Stimulated activated CD4-positive, alpha-beta T cell treated with anti-CD3 and anti-CD28 coated beads, TNF-alpha, amount 100 ng/mL, for 24 hours (primary cell): ENCODE measurements at places on chromosomes 4 and X.

- no peak for DNase-seq
Observed at GRCh38 chrX:68929332-68930150, 100.7 kb downstream of the EFNB1 start.

GRCh38 chr4:555566-556275 lies 20.4 kb downstream of the TMEM271 start:
- no peak for DNase-seq

- no peak for DNase-seq
Observed at GRCh38 chr4:177302371-177303100, 7.1 kb upstream of the NEIL3 start.

DNA sequence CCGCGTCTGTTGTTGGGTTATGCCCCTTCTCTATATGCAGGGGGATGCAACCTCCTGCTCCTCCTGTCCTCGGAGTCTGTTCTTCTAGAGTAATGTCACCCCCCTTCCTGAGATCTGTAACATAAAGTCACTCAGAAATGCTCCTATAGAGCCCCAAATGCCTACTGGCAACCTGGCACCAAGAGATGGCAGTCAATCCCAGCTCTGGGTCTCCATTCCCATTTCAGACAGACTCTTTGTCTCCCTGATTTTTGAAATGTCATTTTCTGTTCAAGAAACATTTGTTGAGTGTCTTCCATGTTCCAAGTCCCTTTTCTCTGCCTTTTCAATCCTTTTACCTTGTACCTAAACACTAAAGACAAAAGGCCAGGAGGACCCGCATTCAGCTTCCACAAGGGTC lies 9.6 kb upstream of the PRDM8 start:
- DNase-seq = no peak

GRCh38 chr4:182916483-182917181 lies 554 bp downstream of the DCTD start:
- DNase-seq = peak; percentile 20

- DNase-seq = no peak
Observed at GRCh38 chrX:49160908-49161307, 1.6 kb upstream of the MAGIX start.

DNA sequence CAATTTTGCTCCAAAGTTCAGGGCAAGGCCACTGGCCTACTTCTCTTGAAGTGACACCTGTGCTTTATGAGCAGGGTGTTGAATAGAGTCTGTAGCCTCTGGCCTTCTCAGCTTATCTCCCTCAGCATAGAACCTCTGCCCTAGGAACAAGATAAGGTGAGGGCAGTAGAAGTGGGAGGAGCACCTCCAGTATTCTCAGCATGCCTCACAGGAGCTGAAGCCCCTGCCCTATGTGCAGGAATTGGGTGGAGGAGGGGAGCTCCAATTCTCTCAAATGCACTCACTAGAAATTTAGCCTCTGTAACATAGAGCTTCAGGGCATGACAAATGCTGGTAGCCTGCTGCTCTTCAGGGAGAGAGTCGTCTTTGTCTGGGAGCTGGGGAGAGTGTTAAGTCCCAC lies 479.3 kb downstream of the IL1RAPL1 start:
- no peak for DNase-seq
